ENCODE measurements at places on chromosomes 3 and 15.

- no peak for DNase-seq
Measured at GRCh38 chr3:78221796-78222195, 1181.9 kb downstream of the ROBO2 start.

DNA sequence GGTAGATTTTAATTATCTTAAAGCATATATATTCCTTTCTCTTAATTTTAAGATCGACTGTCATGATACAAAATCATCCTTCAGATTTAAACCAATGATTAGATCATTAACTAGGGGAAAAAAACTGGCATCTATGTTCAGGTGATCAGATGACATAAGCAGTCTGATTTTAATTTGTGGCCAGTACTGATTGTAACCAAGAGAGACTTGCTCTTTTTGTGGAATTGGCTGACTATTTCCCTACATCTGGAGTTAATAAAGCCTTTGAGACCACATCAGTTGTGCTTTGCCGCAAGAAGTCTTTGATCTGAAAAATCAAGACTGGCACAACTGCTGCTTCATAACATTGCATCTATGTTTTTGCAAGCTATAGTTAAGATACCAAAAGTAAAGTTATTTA is 148.4 kb upstream of the CGNL1 start:
- no peak for DNase-seq

DNA sequence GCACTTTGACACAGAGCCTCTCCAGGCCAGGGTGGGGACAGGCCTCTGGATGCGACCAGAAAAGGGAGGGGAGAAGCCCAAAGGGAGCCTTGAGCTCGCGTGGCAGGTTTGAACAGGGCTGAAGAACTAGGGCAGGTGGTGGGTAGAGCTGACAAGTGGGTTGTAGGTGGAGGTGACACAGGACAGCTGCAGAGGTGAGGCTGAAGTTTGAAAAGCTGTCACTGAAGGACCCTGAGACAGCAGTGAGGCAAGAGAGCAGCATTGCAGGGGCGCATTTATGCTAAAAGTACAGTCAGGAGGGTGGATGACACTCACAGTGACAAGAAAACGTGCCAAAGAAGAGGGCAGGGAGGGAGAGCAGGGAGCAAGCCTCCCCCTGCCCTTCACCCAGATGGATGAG is 21.8 kb upstream of the EPB42 start:
- no peak for DNase-seq

- DNase-seq, result no peak
Measured at GRCh38 chr3:100496711-100497261, 4.4 kb downstream of the TMEM45A start.

- DNase-seq, result no peak
Measured at GRCh38 chr15:73139041-73139743, 86.9 kb downstream of the NEO1 start.

DNA sequence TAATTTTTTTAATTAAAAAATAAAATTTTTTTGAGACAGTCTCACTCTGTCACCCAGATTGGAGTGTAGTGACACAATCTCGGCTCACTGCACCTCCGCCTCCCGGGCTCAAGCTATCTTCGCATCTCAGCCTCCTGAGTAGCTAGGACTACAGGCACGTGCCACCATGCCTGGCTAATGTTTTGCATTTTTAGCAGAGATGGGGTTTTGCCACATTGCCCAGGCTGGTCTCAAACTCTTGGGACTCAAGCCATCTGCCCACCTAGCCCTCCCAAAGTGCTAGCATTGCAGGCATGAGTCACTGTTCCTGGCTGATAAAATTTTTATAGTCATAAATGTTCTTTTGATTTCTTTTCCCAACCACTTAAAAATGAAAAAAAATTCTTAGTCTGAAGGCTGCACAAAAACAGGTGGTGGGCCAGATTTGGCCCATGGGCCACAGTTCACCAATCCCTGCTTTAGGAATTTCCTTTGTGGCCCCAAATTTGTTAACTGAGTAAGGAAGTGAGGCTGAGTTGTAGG is 9.2 kb downstream of the UBA5 start:
- DNase-seq, result no peak

- DNase-seq, result no peak
Measured at GRCh38 chr15:37099319-37100108, 835 bp downstream of the MEIS2 start.

GRCh38 chr15:78880242-78880533 is 7.5 kb downstream of the MORF4L1 start:
- DNase-seq, result no peak

GRCh38 chr3:127419641-127420553 is 132.1 kb upstream of the PRR20G start:
- no peak for DNase-seq

DNA sequence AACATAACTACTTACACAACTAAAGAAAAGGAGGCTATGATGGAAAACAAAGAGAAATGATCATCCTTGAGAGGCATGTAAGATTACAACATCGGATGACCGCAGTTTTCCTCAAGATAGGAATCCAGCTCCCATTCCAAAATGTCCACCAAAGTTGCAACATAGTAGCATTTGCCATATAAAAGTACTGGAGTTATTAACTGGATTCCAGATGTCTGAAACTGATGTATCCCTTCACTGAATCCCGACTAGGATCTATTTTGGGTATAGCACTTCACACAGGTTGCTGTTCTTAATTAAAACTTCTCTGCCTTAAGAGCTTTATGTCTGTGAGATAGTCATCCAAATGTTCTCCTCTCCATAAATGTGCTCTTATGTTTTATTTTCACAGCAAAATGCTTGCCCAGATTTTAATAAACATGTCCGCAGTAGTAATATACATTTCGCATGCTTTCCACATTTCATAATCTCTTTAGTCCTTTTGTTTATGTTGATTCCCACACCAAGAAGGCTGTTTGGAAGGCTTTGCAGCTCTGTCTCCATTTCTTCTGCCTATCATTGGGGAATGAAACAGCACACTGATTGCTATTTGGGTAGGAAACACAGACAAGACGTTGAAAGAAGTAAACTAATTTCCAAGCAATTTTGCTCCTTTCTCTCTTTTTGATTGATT is 716.5 kb upstream of the CFAP20DC start:
- no peak for DNase-seq

DNA sequence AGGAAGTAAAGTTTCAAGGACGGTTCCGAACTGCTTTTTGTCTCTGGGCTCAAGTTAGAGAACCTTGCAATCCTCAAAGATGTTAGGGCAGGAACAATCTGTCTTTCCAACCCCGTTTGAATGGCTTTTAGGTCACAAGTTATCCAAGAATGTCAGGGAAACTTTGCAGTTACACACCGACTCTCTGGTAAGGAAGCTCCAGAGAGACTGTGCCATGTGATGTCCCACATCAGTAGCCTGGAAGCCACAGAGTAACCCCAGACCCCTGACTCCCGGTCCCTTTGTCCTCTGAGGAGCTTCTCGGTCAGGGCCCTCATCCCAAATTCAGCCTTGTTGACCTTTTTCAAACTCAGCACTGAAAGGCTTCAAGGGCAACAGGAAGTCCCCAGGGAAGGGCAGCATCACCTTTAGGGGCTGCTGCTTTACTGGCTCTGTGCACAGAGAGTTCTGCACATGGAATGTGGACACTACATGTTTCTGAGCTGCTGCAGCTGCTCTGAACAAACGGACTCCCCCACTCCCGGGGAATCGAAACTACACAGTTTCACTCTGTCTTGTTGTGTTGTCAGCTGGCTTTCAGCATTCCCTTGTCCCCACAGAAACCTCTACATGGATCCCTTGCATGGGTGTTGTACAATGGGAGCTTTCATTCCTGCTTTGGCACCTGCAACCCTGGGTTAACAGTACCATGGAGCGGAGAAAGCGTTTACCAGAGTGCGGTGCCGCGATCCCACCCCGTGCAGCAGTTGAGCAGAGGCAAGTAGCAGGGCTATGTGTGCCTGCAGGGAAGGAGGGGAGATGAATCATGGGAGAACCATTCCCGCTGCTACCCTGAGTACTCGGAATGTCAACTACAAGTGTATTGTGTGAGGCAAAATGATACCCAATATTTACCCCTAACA is 408.2 kb upstream of the THBS1 start:
- DNase-seq, result no peak

DNA sequence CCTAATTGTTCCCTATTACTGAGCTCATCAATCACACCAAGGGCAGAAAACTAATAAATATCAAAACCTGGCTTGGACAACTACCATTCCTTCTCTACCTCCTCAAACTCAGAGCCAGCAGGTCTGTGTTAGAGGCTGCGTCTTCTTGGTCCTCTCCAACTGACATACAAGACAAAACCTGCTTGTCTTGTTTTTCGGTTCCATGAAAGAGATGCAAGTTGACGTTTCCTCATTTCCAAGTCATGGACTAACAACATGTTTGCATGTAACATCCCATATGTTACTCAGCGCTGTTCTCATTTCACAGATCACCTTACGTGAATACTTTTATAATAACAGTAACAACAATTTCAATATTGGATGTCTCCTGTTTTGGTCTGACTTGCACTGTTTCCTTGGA is 110.9 kb downstream of the LMLN start:
- no peak for DNase-seq

GRCh38 chr3:50299929-50300680 is 900 bp upstream of the HYAL3 start:
- DNase-seq, result no peak
